ENCODE measurements at places on chromosomes 4 and X.

- DNase-seq = no peak
Measured at GRCh38 chr4:155854582-155855226, 11.4 kb downstream of the ASIC5 start.

- DNase-seq = no peak
Measured at GRCh38 chr4:139901531-139902320, 236.1 kb downstream of the MGST2 start.

DNA sequence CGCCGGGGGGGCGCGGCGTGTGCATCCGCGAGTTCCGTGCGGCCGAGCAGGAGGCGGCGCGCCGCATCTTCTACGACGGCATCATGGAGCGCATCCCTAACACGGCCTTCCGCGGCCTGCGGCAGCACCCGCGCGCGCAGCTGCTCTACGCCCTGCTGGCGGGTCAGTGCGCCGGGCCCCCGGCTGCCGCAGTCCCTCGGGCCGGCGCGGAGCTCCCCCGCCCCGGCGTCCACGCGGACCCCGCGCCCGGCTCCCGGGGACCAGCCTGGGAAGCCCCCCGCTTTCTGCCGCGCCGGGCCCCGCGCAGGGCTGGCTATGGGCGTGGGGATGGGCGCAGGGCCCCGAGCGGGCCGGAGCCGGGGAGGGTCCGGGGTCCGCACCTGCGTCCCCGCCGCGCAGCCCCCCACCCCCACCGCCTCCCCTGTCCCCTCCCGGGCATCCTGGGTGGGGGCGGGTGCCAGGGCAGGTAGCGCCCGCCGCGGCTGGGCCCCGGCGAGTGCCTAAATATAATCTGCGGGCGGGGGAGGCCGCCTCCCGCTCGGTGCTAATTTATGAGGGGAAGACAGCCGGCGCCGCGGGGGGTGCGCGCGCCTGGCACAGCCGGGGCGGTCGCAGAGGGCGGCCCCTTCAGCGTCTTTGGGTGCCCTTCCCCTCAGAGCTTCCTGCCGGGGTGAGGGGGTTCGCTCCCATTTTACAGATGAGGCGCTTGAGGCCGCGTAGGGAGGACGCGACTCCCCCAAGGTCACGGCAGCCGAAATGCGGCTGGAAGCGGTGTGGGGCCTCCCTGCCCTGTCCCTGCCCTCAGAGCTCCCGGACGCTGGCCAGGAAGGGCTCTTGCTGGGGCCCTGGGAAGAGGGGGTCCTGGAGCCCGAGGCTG, 837 bp downstream of the NAT8L start:
- no peak for DNase-seq

DNA sequence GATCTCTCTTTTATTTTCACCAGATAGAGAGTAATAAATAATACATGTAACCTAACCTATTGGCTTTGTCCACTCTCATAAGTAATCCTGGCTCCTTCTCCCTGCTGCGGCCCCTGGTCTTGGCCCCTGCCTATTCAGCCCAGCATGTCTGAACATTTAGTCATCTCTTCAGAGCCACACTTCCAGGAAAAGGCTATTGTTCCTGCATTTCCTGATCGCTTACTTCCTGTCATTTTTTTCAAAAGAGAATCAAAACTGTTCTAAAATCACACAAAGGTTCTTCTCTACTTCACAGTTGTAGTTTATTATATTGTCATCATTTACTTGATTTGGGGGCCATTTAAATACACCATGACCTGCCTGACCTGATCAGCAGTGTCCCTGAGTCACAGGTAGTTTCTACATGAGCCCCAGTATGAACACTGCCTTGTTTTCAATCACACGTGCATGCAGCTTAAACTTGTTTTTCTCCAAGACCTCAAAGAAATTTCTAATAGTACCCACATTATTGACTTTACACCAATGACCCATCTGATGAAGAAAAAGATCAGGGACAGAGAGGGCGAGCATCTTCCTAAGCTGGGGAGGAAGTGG, 47.4 kb upstream of the KDR start:
- no peak for DNase-seq

DNA sequence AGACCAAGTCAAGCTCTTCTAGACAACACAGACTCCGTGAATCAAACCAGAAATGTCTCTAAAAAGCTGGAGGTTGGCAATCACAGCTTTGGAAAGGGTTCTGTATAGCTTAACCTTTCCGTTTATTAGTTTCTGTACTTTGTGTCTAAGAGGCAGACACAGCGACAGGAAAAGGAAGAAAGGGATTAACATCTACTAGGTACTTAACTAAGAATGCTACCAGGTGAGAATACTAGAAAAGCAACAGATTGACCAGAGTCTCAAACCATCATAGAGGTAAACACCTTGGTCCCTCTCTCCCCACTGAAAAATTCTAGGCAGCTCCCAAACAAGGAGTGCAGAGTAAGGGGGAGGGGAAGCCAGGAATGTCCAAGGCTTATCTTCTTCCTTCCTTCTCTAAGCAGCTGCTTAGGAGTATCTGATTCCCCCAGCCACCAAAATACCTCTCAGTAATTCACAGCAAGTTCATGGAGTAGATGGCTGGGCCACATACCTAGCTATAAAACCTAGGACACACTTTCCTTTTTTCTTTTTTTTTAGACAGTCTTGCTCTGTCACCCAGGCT, 80.8 kb downstream of the APBB2 start:
- no peak for DNase-seq

GRCh38 chr4:48178931-48179330, 44.9 kb upstream of the TXK start:
- DNase-seq = no peak

DNA sequence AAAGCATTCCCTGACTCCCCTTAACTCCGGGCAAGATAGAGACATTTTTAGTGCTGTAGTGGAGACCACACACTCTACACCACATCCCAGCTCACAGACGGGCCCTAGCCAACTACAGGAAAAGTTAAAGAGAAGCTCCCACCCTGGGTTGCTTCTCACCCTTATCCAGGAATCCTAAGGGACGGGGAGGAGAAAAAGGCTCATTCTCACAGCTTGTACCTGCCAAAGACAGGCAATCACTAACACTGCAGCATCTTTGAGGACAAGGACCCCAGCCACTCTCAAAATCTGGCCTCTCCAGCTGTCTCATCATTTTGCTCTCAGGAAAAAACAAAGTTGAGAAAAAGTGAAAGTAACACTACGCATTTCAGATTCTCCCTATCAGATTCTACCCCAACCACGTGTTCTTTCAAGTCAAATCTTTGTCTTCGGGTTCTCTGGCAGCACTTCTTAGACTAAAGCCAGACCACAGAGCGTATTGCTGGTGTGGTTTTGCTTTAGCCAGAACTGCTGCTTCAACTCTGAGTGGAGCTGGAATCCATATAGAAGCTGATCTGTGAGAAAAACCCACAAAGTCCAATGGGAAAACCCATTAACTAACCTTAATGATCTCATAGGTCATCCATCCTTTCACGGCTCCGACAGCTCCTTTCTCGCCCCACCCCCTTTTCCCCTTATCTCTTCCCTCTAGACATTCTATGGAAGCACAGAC, 605.9 kb upstream of the DIPK2B start:
- no peak for DNase-seq

- DNase-seq = no peak
Measured at GRCh38 chrX:112941209-112941837, 100.7 kb upstream of the AMOT start.

- no peak for DNase-seq
Measured at GRCh38 chr4:113539408-113539807, 222.1 kb downstream of the CAMK2D start.

GRCh38 chrX:96170626-96171025, 514.0 kb upstream of the DIAPH2 start:
- no peak for DNase-seq

DNA sequence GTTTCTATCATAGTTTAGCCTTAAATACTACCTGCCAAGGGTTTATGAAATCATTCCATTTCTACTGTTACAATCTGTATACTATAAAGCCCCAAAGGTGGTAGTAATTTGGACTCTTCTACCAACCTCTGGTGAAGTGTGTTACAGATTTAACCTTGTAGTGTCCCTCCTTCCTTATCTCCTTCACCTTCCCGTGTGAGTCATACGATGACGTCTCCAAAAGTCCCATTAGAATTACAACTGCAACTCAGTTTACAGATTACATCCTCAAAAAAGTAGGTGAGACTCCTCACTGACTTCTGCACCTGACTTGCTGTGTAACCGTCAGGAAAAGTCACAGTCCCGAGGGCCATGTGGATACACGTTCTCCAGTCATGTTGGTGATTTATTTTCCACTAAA, 219.0 kb downstream of the DCTD start:
- DNase-seq = no peak

DNA sequence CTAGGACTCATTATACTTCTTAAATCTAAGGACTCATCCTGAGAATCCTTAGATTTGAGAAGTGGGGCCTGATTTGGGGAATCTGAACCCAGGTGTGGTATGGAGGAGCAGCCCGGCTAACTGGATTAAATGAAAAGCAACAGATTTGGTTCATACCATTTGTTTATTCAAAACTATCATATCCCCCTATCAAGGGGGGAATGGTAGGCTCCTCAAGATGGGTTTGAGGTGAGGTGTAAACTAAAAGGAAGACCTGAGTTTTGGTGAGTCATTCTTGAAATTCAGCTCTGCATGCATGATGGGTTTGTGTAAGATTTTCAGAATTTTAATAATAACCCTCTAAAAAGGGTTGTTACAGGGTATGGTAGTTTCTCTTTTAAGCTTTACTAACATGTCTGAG, 53.4 kb downstream of the CASP6 start:
- no peak for DNase-seq

DNA sequence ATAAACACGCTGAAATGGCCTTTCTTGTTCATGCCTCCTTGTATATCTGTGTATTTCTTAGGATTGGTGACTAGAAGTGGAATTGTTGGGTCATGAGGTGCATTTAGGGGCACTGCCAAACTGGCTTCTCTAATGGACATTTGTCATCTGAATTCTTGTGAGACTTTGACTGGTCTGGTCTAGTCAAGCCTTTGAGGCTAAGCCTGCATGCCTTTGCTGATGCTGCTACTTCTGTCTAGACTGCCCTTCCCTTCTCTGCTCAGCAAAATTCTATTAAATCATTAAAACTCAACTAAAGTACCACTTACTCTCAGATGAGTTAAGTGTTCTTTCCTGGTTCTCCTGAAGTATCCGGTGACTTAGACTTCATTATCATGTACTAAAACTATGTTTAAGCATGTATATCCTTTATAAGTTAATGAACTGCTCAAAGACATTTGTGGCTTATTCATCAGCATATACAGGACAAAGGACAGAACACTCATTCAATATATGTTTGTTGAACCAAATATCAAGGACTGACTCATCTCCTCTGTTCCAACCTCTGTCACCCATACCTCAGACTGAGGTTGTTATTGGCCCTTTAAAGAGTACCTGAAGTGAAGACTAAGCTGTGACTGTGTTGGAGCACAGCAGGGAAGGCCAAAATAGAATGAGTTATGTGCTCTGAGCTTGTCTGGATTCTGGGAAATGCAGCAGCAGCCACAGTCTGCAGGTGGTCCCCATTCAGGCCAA, 9.0 kb downstream of the TCEAL1 start:
- DNase-seq = no peak

- DNase-seq = no peak
Measured at GRCh38 chrX:107970073-107970472, 12.1 kb downstream of the TEX13B start.

GRCh38 chrX:109704563-109704962, 28.5 kb downstream of the ACSL4 start:
- no peak for DNase-seq
